ENCODE measurements at places on chromosomes 2 and 18.

- no peak for DNase-seq
Measured at GRCh38 chr18:48021273-48021914, 90.9 kb upstream of the SMAD2 start.

GRCh38 chr2:137813176-137813575 is 151.1 kb upstream of the HNMT start:
- no peak for DNase-seq

DNA sequence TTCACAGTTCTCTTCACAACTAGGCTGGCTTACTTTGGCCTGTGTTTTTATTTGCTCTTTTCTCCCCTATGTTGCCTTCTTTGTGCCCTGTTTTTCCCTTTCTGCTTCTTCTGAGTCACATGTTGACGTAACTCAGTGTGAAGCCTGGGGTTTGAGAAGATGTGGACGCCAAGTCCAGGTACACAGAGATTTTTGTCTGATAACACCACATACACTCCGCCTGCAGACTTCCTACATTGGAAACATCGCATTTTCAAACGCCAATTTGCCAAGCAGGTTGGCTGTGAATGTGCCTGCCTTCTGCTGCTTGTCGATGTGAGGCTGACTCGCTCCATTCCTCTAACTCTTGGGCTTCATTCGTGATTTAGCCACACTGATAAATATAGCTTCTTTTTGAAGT is 62.6 kb upstream of the FN1 start:
- no peak for DNase-seq

DNA sequence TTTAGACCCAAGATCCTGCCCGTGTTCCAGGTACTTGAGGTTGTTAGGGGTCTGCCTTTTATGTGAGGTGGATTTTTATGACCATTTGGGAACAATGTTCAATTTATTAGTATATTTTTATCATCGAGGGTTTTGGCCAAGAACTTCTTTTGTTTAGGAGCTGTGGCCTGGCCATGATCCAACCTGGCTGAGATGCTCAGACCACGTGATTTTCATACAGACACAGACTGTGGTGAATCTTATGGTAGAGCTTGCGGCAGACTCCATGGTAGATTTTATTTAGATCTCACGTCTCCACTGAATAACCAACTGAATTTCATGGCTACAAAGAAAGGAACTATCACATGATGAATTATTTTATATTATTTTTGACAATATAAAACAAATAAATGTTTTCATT is 405.5 kb upstream of the VWC2L start:
- peak; percentile 39 for DNase-seq

DNA sequence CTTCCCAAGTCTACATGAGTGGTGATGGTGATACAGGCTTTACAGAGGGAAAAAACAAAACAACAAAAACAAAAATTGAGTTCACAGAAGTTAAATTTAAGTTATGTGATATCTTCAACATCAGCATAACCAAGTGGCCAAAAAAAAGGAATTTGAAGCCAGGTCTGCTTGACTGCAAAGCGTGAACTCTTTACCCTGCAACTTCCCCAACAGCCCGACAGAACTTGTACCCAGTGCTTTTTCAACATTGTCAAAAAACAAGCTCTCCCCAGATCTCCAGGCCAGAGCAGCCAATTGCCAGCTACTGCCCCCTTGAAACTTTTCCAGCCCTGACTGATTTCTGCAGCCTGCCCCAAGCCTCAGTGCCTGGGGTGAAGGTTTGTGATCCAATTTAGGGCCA is 76.7 kb downstream of the RNF144A start:
- DNase-seq: no peak

GRCh38 chr18:31156821-31157763 is 5.6 kb downstream of the DSC1 start:
- no peak for DNase-seq

- peak; percentile 66 for DNase-seq
Measured at GRCh38 chr2:235088496-235088921, 136.7 kb downstream of the SH3BP4 start.

DNA sequence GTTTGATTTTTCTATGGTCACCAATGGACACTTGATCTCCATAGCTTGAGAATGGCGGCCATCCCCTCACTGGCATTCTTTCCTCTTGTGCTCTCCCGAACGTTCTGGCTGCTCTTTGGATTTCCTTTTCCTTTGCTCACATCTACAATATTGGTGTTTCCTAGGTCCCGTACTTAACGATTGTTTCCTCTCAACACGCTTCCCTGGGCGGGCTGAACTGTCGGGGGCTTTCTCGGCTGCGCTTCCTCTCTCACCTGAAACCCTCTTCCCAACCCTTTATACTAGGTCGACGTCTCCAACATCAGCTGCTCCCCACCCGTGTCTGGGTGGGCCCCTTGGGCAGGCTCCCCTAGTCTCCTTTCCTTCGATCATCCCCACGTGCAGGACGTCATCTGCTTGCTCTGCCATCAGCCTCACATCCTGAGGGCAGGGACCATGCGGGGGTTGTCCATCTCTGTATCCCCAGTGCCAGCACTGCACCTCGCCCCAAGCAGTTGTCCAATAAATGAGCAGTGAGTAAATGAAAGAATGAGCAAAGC is 634 bp upstream of the DIS3L2 start:
- no peak for DNase-seq

DNA sequence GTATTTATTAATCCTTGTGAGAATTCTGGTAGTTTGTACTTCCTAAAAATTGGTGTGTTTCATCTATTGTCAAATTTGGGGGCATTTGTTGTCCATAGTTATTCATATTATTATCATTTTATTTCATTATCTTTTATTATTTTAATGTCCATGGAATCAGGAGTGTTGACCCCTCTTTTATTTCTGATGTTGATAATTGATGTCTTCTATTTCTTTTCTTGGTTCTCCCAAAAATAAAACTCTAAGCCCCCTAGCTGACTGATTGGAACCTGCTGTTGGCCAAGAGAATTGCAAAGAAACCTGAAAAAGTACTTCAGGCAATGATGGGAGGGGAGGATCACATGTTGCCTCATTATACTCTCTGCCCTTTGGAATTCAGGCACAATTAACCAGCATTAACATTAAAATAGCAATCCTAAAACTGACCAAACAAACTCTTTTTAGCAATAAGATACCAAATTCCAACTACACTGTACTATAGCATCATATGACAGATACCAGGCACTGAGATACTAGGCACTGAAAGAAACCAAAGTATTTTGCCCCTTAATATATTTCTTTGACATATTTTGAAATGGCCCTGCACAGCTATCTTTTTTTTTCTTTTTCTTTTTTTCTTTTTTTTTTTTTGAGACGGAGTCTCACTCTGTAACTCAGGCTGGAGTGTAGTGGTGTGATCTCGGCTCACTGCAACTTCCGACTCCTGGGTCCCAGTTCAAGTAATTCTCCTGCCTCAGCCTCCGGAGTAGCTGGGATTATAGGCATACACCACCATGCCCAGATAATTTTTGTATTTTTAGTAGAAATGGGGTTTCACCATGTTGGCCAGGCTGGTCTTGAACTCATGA is 1097.2 kb upstream of the CNTNAP5 start:
- DNase-seq: no peak

DNA sequence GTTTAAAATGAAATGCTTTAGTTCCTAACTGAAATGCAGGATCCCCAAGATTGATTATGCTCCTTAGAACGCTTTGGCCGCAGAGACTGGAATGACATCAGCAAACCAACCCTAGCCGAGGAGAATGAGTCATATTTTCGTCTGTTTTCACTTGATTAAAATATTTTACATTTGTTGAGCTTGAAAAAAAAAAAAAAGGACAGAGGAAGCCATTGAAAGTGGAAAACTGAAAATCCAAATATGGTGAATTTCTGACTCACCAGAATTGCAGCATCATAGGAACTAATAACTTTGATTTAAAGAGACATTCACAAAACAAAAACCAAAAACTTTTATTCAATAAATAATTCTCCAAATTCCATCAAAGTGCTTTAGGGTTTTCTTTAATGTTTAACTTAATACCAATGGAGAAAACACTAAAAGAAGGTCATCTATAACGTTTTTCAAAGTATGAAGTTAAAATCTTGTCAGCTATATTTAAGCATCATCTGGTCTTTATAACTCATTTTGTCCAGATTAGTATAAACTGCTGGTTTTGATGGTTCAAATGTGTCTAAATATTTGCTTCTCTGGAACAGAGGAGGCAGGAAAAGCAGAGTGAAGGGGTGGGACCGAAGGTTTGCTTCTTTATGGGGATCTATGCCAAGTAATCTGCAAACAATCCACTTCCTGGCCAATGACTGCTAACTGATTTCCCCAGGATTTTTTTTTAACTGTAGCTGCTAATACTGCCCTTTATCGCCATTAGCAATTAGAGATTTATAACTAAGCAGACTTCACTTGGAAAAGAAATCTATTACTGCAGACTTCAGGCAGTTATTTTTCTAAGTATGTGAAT is 30.9 kb upstream of the COL5A2 start:
- peak; percentile 98 for DNase-seq

All from fibroblast of the aortic adventitia (primary cell).